ENCODE measurements at places on chromosomes 16 and 17.
A peak's percentile ranks its signal among the peaks of the same experiment; 100 is the strongest.

DNA sequence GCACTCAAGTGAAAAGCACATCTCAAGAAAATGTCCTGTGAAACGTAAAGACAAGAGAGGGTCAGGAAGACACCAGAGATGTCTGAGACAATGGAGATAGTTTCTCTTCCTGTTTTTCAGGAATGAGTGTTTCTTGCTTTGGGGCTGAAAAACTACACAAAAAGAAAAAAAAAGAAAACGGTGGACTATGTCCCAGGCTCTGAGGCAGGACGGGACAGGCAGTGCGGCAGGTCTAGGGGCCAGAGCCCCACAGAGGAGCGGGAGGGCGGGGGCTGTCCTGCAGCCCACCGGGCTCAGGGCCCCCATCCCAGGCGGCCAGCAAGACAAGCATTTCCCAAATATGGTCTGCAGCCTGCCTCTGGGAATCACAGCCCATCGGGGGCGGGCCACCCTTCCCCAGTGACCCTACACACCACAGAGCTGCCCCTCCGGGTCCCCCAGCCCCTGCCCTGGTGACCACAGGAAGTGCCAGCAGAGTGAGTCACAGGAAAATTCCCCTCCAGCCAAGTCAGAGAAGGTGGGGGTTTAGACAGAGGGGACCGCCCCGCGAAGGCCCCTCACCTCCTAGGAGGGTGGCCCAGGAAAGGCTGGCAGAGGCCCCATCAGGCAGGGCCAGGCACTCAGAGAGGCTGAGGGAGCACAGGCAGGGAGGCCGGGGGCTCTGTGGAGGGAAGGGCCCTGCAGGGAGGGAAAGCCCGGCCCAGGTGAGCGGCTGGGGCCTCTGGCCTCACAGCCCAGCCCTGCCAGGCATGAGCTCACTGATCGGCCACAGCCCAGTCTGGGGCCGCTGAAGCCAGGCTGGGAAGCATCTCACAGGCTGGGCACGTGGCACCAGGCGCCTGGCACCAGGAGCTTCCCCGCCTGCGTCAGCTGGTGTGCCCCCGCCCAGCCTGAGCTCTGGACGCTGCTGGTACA is 6.3 kb downstream of the BCAR1 start:
- no peaks in the 10 kb centered on the region for H3K27me3 ChIP-seq
- H3K36me3 ChIP-seq = no peaks in the 10 kb centered on the region
- peak overlapping the region; percentile 26 for H3K4me3 ChIP-seq

GRCh38 chr16:78469787-78470186 is 370.3 kb downstream of the WWOX start:
- no peaks in the 10 kb centered on the region for H3K36me3 ChIP-seq
- no peak overlapping the region for H3K27ac ChIP-seq
- DNase-seq = no peak
- no peaks in the 10 kb centered on the region for H3K4me1 ChIP-seq

DNA sequence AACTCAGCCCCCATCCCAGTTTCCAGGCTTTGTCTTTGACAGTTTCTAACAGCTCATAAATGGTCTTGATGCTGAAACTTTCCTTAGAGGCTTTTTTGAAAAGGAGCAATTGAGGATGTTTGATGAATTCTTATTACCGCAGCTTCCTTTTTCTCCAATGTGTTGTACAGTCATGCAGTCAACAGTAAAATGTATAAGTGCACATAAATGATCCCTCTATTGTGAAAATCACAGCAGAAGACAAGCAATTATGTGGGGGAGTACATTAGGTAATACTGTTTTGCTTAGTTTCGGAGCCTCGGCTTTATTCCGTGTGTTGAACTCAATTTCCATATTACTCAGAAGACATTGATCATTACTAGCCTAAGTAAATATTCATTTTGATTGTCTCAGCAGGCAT is 673.7 kb downstream of the CDH8 start:
- no peaks in the 10 kb centered on the region for H3K36me3 ChIP-seq
- DNase-seq = no peak
- H3K27me3 ChIP-seq = no peaks in the 10 kb centered on the region
- H3K27ac ChIP-seq = no peak overlapping the region
- no peak overlapping the region for H3K4me3 ChIP-seq
- H3K4me1 ChIP-seq = no peaks in the 10 kb centered on the region

DNA sequence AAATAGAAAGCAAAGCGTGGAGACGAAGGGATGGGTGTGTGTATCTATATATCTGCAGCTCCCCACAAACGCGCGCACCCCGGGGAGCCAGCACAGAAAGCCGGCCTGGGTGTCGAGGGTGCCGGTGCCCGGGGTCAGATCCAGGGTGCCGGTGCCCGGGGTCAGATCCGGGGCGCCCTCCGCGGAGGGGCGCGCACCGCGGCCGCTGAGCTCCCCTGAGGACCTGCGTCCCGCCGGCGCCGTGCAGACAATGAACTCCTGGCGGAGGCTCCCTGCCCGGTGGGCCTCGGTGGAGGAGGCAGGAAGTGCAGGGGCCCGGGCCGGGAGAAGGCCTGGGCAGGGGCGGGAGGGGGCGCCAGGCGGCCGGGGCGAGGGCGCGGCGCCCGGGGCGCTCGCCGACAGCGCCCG is 1.1 kb downstream of the ZNF423 start:
- H3K27me3 ChIP-seq = no peaks in the 10 kb centered on the region
- DNase-seq = no peak
- no peaks in the 10 kb centered on the region for H3K36me3 ChIP-seq
- H3K4me1 ChIP-seq = peaks cover 36% of the 10 kb centered on the region

DNA sequence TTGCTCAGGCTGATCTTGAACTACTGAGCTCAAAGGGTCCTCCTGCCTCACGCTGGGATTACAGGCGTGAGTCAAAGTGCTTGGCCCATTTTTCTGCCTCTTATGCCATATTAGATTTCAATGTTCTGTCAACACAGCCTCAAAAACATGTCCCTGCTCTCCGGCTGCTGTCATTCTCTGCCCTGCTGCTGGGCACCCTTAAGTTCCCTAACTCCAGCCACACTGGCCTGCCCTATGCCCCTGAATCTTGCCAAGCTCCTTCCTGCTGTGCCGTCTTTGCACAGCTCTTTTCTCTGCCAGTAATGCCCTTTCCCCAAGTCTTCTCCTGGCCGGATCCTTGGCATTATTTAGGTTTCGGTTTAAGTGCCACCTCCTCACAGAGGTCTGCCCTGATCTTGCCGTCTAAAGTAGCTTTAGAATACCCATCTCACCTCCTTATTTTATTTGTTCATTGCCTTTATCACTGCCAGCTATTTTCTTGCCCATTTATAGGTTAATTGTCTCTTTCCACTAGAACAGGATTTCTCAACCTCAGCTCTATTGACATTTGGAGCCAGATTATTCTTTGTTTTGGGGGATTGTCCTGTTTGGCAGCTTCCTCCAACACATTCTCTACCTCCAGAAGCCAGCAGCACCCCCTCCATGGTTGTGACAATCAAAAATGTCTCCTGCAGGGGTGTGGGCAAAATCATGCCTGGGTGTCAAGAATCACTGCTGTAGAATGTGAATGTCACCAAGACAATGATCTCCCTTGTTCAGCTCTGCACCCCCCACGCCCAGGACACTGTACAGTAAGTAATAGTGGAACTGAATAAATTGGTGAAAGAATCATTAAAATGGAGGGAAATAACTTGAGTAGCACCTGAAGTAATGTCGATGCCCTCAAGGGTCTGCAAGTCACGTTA is 168.2 kb downstream of the CYLD start:
- peaks cover 6% of the 10 kb centered on the region for H3K4me1 ChIP-seq
- no peaks in the 10 kb centered on the region for H3K27me3 ChIP-seq

All from vagina (tissue), 2 donors.